ENCODE measurements at places on chromosomes 11 and 22.
A peak's percentile ranks its signal among the peaks of the same experiment; 100 is the strongest.

DNA sequence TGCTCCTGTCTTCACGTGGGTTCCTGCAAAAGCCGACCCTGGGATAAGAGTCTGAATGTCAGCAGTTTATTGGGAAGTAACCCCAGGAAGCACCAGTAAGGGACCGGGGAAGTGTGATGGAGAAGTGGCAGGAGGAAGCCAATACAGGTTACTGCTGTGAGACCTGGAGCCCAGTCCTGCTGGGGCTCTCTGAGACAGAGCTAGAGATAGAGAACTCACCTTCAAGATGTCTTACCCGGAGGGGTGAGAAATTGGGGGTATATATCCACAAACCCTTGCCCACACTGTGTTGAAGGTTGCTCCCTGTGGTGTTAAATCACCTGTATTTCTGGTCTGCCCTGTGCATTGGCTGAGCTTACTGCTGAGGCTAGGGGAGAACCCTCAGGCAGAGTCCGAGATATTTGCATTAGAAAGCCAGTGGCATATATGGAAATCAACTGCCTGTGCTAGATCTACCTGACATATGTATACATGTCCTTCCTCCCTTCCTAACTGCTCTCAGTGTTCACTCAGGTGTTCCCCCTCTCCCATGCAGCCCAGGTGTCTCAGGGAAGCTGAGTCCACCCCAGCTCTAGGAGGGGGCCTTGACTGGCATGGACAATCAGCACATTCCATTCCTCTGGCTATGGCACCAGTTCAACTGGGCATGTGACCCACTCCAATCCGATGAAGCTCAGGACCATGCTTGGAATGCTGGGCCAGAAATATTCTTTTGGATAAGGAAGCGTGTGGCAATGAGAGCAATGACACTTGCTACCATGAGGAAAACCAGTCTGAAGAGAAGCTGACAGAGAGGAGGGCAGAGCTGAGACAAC, 6.8 kb upstream of the MICAL2 start:
- no peak for DNase-seq

- no peak for DNase-seq
These were observed 9.9 kb downstream of the IGF2 start for GRCh38 chr11:2129308-2129698.

DNA sequence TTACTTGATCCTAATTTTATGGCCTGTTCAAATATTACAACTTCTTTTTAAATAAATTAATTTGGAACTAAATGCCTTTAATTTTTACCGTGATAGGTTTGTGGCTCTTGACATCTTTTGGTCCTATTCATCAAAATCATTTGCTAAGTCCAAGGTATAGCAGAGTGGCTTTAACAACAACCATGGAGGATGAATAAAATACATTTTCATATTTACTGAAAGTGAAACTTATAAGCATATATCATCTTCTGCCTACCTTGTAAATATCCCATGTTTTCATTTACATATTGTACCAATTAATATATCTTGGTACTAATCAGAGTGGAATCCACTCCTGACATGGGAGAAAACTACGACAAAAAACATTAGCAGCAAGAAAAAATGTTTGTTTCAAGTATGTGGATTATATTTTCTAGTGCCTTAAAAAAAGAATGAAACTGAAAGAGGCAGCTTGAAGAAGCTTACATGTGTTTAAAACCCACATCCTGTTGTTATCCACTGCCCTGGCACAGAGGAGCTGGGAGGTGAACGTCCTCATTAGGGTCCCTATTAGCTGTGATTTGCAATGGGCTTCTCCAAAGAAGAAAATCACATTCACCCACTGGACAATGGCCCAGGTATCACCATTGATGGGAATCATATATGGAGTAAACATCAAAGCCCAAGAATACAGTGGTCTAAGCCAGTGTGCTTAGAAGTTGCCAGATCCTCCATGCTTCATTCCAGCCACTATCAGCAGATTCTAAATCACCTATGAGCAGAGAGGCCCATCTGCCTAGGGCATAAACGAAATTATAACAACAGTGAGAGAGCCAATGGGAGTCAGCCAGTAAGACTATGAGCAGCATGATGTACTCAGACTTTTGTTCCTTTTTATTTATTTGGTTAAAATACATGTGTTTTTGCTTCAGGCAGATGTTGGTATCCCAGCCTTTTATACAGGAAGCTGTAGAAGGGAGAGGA, 84.7 kb downstream of the MAML2 start:
- DNase-seq: peak; percentile 55

GRCh38 chr11:59078435-59078834, 7.7 kb upstream of the GLYATL1B start:
- no peak for DNase-seq

DNA sequence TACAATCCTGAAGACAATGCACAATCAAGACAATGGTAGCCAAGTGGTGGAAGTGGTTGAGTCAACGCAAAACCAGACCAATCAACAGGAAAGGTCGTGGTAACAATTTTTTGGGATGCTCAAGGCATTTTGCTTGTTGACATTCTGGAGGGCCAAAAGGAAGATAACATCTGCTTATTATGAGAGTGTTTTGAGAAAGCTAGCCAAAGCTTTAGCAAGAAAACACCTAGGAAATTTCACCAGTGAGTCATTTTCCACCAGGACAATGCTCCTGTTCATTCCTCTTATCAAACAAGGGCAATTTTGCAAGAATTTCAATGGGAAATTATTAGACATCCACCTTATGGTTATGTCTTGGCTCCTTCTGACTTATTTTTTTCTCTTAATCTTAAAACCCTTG, 1932.2 kb upstream of the RAG2 start:
- DNase-seq: no peak

- no peak for DNase-seq
These were observed 353.8 kb downstream of the TMEM135 start for GRCh38 chr11:87391496-87391895.

DNA sequence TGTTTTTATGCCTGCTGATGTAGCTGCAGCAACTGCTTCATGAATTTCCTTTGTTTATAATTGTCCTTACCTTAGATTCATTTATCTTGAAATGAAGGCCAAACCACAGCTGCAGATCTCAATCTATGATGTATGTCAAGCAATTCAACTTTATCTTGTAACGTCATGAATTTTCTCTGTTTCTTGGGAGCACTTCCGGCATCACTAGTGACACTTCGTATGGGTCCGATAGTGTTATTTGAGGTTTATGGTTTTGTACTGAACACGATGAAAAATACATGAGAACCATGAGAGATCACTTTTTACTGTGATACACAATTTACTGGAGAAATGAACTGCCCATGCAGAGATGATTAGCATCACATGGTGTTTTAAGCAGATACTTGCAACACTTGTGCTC, 98.5 kb downstream of the CSTPP1 start:
- no peak for DNase-seq

GRCh38 chr11:116379185-116379828, 393.5 kb downstream of the BUD13 start:
- no peak for DNase-seq

- DNase-seq: no peak
These were observed 39.0 kb upstream of the CHKA start for GRCh38 chr11:68160100-68160695.

GRCh38 chr11:47987781-47988180, 7.4 kb downstream of the PTPRJ start:
- no peak for DNase-seq

DNA sequence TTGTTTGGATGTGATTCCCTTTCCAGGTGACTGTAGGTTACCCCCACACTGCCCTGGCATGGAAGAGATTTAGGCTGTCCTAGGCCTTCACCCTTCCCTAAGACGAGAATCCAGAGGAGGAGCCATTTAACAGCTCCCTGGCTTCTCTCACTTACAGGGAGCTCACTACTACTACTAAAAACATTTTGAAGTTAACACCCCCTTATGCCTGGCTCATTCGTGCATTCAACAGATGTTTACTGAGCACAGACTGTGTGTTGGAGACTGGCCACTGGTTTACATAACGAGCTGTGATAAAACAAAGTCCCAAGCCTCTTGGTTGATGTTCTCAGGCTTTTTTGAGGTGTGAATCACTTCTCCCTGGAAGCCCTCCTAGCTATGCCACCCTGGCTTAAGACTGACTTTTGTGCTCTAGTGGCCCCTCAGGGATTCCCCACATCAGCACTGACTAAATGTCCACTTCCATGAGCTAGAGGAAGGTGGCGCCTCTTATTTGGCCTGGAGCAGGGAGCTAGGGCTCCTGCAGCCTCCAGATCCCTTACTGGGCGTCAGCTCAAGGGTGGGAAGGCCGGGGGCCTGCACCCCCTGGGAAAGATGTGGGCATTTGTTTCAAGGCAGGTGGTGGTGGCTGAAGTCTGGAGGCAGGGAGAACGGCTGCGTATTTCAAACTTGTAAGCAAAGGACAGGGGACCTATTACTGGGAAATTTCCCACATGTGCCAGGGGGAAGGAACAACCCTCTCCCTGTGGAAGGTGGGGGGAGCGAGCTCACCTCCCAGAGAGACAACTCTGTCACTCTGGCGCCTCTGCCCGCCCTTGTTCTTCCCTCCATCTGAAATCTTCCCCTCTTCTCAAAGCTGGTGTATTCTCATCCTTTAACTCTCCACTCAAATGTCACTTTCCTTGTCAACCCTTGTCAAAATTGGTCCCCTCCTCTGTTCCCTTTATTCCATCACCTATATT, 19.4 kb upstream of the MALAT1 start:
- no peak for DNase-seq

GRCh38 chr11:91241226-91241625, 983.4 kb upstream of the FAT3 start:
- no peak for DNase-seq

- DNase-seq: no peak
These were observed 280.2 kb downstream of the NELL1 start for GRCh38 chr11:20949585-20949984.

- no peak for DNase-seq
These were observed 2.0 kb downstream of the SIPA1 start for GRCh38 chr11:65639623-65640482.

DNA sequence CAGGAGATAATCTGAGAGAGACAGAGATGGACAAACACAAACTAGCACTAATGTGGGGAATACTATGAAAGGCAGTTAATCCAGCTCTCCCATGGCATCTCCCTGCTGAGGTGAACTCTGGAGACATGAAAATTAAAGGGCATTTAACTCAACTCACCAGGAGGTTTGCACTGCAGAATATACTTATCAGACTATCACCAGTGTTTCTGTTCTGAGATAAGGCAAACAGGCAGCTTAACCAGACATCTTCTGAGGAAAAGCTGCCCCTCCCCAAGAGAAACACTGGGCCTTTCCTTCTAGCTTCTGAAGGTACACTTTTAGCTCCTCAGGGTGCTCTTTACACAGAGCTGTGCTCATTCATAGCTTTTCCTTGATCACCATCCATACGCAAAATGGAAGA, 85.5 kb downstream of the AMBRA1 start:
- no peak for DNase-seq

GRCh38 chr11:6371825-6372224, 18.4 kb upstream of the SMPD1 start:
- DNase-seq: no peak

GRCh38 chr22:47606426-47606825, 844.0 kb downstream of the TBC1D22A start:
- DNase-seq: no peak

- DNase-seq: no peak
These were observed 30.6 kb downstream of the SC5D start for GRCh38 chr11:121323046-121323607.

- no peak for DNase-seq
These were observed 17.3 kb downstream of the FLI1 start for GRCh38 chr11:128711136-128711535.

DNA sequence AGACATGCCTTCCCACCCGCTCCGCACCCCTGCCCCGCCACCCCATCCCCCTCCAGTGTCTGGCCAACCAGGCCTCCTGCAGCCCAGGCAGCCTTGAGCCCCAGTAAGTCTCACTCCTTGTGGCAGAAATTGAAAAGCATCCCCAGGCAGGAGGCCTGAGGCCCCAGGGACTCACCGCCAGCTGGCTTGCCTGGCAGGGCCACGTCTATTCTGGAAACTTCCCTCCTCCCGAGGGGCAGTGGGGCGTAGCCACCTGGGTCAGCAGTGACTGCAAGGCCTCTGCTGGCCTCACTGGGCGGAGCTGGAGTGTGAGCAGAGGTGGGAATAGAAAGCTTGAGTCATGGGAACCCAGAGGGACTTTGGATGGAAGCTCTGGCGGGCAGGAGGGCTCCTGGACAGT, 26.3 kb downstream of the ANO1 start:
- no peak for DNase-seq

DNA sequence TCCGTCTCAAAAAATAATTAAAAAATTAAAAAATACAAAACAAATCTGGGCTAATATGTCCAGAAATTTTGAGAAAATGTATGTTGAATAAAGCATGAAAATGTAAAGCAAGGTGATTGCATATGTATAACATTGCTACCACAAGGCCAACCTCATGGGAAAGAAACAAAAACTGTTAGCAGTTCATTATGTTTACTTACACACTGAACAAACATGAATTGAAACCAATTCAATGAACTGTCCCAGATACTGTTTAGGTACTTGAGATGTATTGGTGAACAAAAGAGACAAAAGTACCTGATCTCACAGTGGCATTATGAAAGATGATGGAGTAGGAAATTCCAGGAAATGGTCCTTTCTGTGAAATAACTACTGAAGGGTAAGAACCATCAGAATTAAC, 43.8 kb upstream of the IGLL5 start:
- no peak for DNase-seq

DNA sequence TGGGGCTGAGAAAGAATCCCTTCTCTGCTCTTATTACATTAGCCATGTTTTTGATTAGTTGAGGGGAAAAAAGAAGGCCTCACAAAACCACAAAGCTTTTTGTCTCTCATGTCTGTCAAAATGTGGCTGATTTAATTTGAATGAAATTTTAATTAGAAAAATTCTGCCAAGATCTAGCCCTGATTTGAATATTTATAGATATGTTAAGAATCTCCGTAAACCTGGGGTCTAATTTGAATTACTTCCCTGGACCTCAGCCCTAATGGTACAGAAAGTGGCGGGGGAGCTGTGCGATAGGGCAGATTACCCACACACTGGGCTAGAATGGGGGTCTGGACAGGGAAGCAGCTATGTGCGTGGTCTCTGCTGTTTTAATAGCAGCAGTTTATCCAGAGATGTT, 141.3 kb upstream of the TTC12 start:
- DNase-seq: no peak
